ENCODE measurements at places on chromosomes 1 and 21.

- DNase-seq, result no peak
Observed at GRCh38 chr1:83530506-83530905, 468.4 kb downstream of the TTLL7 start.

GRCh38 chr1:55250399-55251075, 35.4 kb upstream of the USP24 start:
- no peak for DNase-seq

DNA sequence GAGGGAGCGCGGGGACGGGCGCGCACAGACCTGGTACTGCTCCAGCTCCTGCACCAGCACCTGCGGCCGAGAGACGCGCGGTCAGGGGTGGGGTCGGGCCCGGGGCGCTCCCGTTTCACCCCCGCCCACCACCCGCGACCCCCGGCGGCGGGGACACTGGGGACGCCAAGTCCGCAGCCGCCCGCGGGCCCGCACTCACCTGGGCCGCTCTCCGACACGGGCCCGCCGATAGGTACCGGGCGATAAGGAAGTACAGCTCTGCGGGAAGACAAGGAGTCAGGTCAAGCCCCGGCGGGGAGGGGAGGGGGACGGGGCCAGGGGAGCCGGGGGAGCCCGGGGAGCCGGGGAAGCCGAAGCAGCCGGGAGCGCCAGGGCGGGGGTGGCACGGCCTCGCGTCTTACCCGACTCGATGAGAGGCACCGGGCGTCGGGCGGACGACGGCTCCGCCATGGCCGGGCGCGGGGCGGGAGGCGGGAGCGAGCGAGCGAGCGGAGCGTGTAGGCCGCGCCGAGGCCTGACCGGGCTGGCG, 326 bp downstream of the BRWD1 start:
- peak; percentile 11 for DNase-seq

- DNase-seq, result no peak
Observed at GRCh38 chr1:110298991-110299390, 40.2 kb upstream of the RBM15 start.

DNA sequence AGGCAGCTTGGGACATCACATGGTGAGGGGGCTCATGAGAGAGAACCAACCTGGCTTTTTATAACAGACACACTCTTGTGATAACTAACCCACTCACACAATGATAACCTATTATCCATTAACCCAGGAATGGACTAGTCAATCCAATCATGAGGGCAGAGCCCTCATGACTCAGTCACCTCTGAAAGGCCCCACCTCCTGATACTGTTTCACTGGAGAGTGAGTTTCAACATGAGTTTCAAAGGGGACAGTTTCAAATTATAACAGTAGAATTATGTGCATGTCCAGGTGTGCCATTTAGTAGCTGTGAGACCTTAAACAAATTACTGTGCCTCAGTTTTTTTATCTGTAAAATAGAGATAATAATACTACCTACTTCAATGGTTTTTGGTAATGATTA, 47.6 kb upstream of the PPP2R5A start:
- no peak for DNase-seq

DNA sequence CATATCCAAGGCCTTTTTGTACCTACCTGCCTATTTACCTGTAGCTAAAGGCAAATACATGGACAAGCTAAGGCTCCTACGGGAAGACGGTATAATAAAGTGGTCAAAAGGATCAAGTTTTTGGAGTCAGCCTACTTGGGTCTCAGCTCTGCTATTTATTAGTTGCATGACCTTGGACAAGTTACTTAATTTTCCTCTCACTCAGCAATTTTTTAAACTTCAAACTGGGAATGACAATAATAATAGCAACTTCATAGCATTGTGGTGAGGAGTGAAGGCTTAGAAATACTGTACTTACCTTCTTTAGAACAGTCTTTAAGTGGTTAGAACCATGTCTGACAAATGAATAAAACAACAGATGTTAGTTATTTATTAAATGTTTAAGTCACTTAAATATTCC, 60.2 kb upstream of the SLC35F3 start:
- DNase-seq, result no peak

DNA sequence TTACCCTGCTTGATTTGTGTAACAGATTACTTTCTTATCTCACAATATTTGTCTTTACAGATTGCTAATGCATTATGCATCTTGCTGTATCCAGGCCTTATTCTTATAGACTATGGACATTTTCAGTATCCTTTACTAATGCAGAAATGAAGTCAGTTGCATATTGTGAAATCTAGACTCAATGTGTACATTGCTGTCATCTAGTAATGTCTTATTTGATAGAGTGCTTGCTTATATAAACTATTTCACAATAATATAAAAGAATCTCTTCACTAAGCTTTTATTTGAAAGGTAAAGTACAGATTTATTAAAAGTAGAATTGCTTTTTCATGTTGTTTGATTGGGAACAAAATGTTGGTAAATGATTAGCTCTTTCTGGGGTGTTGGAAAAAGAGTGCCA, 39.6 kb downstream of the ALG6 start:
- no peak for DNase-seq

DNA sequence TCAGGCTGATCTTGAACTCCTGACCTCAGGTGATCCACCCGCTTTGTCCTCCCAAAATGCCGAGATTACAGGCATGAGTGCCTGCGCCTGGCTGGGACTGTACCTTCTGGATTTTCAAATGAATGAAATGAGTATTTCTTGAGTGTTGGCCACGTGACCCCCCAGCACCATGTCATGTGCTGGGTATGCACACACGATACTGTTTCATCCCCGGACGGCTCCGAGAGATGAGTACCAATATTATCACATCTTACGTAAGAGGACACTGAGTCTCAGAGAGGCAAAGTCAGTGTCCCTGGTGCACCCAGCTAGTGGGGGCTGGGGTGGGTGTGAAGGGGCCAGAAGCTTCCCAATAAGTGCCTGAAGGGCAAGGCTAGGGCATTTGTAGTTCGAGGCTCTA, 780 bp upstream of the CROCC start:
- no peak for DNase-seq

- DNase-seq, result no peak
Observed at GRCh38 chr1:64282351-64282750, 78.9 kb downstream of the UBE2U start.

GRCh38 chr21:45224189-45224938, 63.3 kb downstream of the POFUT2 start:
- DNase-seq, result peak; percentile 48

DNA sequence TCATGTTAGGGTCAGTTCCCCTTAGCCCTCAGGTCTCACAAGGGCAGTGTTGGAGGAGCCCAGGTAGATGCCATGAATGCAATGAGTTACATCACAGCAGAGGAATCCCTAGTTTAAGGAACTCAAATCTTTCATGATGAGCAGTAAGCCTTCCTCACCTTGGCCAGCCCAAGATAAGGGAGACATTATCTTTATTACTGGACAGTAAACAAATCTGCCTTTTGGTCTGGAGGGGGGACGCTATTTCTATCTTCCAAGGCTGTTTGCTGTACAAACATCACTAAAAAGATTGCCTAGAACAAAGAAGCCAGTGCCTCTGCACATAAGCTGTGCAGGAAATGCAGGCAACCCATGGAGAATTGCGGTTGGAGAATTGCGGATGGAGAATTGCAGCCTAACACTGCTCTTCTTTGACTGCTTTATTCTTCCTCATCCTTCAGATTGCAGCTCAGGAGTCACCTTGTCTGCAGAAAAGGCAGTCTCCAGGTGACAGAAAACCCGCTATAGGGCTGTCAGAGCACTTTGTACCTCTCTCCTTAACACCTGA, 2.3 kb upstream of the CHI3L1 start:
- no peak for DNase-seq

DNA sequence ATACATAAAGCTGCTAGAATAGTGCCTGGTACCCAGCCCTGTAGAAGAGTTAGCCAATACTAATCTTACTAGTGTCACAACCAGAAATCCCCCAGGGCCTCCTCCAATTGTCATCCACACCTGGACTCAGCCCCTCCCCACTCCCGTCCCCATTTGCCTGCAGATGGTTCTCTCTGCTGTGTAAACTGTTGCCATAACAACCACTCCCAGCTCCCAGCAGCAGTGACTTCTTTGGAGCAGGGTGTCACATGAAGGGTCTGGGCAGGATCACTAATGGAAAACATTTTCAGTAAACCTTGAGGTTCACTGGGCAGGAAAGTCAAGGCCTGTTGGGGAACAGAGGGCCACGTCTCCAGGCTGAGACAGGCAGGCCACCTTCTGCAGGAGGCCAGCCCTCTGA, 126.0 kb upstream of the IPO9 start:
- no peak for DNase-seq

DNA sequence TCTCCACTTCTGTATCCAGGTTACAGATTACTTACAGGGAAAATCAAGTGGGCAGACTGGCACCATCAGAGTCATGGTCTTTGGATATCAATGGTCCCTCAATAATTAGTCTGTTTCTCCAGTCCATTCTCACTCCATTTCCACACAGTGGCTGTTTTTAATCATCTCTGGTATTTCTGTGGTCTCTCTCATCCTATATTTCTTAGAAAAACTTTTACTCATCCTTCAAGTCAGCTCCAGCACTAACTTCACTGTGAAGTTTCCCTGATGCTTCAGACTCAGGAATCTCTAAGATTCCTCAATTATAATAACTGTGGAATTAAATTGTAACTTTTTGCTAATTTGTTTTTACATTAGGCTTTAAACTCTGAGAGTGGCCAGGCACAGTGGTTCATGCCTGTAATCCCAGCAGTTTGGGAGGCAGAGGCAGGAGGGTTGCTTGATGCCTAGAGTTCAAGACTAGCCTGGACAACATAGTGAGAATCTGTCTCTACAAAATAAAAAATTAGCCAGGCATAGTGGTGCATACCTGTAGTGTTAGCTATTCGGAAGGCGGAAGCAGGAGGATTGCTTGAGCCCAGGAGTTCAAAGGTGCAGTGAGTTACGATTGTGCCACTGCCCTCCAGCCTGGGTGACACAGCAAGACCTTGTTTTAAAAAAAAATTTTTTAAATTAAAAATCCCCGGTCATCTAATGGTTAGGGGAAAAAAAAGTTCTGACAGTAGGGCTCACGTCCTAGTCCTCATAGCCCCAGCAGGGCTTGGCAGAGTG, 10.6 kb downstream of the CD160 start:
- DNase-seq, result no peak

DNA sequence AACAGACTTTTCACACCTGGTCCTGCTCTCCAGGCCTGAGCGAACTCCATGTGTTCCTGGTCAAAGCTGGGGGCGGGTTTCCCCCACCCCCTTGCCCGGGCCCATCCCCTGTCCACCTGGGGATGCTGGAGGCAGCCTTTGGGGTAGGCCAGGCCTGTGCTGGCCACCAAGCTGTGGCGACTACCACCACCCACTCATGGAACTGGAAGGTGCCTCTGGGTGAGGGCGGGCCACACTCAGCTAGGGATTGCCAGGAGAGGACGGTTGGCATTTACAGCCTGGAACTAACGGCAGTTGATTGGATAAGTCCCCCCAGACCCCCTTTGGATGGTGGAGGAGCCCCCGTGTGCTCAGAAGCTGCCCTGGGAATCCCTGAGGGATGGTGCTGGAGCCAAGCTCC, 7.9 kb downstream of the S100B start:
- DNase-seq, result no peak

DNA sequence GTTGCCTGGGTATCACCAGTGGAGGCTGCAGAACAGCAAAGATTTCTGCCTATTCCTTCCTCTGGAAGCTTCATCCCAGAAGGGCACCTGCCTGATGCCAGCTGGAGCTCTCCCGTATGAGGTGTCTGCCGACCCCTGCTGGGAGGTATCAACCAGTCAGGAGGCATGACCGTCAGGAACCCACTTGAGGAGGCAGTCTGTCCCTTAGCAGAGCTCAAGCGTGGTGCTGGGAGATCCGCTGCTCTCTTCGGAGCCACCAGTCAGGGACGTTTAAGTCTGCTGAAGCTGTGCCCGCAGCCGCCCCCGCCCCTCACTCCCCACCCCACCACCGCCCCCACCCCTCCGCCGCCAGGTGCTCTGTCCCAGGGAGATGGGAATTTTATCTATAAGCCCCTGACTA, 23.1 kb upstream of the HFM1 start:
- DNase-seq, result no peak

DNA sequence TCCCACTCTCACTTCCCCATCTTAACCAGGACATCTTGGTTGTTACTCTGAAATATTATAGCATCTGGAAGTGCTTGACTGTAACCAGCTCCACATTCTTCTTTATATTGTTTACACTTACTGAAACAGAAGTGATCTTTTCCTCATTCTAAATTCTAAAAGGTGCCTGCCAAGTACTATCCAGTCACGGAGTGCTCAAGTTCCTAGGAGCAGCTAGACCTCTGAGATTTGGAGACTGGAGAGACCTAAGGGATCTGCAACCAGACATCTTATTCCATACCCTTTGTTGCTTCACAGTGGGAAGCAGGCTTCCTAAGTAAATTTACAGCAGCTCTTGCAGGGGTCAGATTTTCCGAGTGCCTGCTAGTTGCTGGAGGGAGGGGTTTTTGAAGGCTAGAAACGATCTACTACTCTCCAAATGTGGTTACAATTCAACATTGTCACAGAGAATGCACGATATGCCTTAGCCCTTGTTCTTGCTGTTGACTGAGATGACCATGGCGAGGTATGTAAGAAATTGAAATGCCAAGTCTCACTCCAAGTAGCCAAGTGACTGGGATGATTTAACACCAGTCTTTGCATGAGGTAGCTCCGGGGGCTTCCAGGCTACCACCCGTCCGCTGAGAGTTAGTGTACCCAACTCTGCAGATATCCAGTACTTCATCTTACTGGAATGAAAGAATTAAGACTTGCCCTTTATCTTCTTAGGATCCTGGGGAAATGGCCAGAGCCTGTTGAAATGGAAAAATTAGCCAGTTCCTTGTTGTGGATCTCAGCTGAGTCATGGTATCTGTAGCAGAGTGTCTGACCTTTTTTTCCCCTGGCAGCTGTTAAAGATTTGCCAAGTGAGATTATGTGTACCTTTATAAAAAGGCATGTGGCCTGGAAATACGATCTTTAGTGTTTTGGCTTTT, 150.8 kb downstream of the MAST2 start:
- DNase-seq, result no peak

DNA sequence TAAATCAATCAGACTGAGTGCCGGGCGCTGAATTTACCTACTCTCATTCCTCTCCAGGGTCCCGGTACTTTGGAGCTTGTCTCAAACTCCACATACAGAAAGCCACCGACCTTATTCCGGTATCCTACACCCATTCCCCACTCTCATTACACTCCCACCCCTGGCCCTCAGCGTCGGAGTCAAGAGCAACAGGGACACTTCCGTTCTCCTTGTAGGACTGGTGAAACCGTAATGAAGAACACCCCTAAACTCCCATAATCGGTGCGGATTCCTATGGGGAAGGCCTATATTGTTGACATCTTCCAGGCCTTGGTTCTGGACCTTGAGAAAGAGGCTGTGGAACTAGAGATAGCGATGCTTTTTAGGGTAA, 798 bp downstream of the ZBED6 start:
- no peak for DNase-seq

GRCh38 chr1:247966532-247967204, 1.6 kb downstream of the OR2AK2 start:
- no peak for DNase-seq

- no peak for DNase-seq
Observed at GRCh38 chr1:228648647-228649383, 86.5 kb upstream of the RHOU start.

- no peak for DNase-seq
Observed at GRCh38 chr21:19353256-19353655, 949.7 kb upstream of the TMPRSS15 start.

GRCh38 chr1:79293611-79294010, 287.1 kb upstream of the ADGRL4 start:
- no peak for DNase-seq
